ENCODE measurements at places on chromosomes 16 and 17.

DNA sequence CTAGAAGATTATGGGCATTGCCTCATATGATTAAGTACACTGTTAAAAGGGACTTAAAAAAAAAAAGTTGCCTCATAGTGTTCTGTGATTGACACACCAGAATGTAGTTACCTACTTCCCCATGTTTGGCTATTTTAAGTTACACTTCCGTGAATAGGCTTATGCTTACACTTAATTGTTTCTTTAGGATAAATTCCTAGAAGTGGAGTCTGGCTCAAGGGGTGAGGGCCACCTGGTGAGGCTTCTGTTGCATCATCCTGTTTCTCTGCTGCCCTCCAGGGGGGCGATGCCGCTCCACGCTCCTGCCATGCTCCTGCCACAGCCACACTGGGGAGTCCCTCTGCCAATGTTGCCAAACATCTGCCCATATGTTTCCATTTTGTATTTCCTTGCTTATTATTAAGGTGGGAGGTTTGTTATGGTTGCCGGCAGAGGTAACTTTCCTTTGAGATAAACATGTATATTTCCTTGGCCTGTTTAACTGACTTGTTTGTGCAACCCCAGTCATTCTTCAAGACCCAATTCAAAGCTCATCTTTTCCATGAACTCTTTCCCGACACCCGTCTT is 73.1 kb downstream of the KSR1 start:
- no peak for DNase-seq

DNA sequence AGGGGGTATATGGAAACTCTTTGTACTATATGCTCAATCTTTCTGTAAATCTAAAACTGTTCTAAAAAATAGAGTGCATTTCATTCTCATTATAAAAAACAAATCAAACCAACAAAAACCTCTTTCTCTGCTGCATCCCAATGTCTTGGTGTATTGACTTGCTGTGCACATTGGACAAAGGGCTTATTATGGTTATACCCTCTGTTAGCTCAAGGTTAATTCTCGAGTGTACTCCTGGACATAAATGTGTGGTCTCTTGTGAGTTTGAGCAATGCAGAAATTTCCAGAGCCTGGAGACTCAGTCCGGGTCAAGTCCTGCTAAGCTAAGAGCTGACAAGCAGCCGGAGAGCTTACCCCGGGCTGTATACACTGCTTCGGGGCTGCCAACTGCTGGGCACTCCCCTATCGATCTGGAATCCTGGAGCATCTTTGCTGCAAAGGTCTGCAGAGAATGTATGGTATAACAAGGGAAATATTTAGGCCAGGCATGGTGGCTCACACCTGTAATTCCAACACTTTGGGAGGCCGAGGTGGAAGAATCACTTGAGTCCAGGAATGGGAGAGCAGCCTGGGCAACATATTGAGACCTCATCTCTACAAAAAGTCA is 66.2 kb upstream of the BRD7 start:
- DNase-seq, result no peak

GRCh38 chr17:37567137-37567536 is 42.1 kb downstream of the SYNRG start:
- DNase-seq, result no peak

DNA sequence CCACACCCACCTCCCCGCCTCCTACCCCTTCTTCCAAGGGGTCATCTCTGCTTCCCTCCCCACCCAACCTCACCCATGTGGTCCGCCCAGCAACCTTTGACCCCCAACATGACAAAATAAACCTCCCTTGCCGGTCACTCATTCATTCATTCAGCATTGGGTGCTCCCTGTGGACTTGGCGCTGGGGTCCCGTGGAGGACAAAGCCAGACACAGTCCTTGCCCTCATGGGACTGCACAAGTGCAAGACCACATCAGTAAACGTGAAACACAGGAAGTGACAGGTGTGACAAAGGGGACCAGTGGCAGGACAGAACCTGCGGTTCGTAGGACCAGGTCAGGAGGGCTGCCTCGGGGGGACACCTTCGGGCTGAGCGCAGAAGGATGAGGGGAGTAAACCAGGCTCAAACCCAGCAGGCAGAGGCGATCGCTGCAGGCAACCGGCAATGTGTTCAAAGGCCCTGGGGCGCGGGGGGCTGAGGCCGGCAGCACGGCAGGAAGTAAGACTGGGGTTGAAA is 185.4 kb downstream of the SEC14L1 start:
- DNase-seq, result no peak

GRCh38 chr17:75773808-75774470 is 8.9 kb upstream of the GALK1 start:
- DNase-seq, result no peak

DNA sequence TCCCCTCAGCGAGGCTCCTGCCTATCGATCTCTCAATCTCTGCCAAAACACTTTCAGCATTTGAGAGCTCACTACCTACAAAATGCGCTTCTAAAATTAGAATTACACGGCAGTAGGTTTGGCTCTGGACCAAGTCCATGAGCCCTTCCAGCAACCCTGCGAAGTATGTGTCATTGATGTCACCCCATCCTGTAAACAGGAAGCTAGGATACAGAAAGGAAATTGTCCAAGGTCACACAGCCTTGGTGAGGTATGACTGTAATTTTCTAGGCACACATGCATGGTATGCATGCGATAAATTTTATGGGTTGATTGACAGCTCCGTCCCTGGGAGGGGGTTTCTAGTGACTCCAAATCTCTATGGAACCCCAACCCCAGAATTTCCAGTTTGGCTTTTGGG is 330.3 kb upstream of the CDH5 start:
- no peak for DNase-seq

GRCh38 chr17:81920612-81921536 is 2.9 kb upstream of the SIRT7 start:
- no peak for DNase-seq

DNA sequence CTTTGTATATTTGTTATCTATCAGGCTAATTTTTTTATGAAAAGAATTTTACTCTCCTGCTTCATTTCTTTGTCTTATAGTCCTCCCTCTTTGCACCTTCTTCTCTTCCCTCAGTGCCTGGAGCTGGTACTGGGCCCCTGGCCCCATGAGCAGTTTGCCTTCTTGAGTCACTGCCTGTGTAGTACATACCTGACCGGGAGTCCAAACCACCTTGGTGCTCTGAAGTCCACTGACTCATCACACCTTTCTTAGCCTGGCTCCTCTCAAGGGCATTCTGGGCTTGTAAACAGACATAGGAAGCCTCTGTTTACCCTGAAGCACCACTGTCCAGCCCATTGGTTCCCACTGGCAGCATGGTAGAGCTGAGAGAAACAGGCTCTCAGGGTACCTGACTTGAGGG is 11.0 kb upstream of the TACO1 start:
- no peak for DNase-seq

DNA sequence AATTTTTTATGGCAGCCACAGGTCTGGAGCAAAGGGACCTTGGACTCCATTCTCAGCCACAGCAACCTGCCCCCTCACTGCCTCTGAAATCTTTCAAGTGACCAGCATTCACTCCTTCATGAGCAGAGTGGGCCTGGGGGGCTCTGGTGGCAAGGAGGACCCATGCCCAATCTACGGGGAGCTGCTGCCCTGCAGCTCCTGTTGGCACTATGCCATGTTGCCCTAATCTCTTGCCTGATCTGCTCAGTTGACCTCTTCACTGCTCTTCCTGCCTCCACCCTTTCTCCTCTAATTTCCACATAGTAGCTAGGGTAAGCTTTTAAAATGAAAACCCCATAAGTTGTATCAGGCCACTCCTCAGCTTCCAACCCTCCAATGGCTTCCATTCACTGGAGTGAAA is 2.9 kb upstream of the PRKCB start:
- no peak for DNase-seq

- no peak for DNase-seq
Observed at GRCh38 chr17:40520991-40521453, 19.6 kb upstream of the TNS4 start.

DNA sequence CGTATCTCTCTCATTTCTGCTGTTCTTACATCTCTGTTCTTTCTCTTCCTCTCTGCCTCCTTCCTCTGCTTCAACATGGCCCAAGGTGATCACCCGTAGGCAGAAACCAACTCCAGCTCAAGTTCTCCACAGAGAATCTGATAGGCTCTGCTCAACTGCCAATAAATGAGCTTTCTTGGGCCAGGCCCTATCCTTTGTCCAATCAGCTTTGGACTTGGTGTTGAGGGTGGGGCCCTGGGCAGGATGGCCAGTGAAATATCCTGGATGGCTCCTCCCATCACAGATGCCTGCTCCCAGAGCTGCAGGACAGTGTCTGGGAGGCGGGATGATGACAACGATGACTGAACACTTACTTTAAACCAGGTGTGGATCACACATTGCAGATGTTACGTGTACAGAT is 17.4 kb upstream of the BRD7 start:
- DNase-seq, result no peak

GRCh38 chr17:8800656-8801055 is 1.5 kb upstream of the MFSD6L start:
- no peak for DNase-seq

DNA sequence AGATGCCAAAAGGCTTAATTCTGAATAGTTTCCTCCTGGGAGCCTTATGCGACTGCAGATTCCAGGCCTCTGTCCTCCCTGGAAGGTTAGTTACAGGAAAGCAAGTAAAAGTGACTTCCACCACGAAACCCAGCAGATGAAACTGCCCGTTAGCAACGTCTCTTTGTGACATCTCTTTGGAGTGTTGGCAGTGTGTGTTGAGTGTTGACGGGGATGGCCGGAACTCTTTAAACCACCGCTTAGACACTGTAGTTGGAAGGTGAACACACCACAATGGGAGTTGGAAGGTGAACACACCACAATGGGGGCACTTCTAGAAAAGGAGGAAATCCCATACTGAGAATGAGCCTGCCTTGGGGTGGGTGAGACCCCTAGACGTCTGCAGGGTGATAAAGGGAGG is 858 bp downstream of the SKAP1 start:
- DNase-seq, result no peak

- no peak for DNase-seq
Observed at GRCh38 chr17:59388069-59388556, 56.7 kb downstream of the YPEL2 start.

- DNase-seq, result no peak
Observed at GRCh38 chr16:84511831-84512230, 7.4 kb upstream of the MEAK7 start.

GRCh38 chr17:65759532-65759931 is 198.1 kb upstream of the AXIN2 start:
- DNase-seq, result no peak

GRCh38 chr16:78552106-78552675 is 452.7 kb downstream of the WWOX start:
- no peak for DNase-seq

DNA sequence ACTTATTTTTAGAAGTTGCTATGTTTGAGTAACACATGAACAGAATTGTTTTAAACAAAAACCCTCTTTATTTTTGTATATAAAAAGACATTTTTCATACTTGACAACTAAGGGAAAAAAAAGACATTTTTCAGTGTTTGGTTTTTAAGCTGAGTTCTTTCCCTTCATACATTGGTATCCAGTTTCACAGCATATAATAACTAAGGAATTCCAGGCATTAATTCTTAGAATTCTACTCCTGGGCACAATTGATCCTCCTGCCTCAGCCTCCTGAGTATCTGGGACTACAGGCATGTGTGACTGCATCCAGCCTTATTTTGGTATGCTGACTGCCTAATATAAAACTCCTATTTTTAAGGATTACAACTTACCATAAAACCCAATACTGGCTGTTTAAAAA is 8.4 kb downstream of the FBXO47 start:
- no peak for DNase-seq

- no peak for DNase-seq
Observed at GRCh38 chr16:74107795-74108610, 188.6 kb upstream of the PSMD7 start.

DNA sequence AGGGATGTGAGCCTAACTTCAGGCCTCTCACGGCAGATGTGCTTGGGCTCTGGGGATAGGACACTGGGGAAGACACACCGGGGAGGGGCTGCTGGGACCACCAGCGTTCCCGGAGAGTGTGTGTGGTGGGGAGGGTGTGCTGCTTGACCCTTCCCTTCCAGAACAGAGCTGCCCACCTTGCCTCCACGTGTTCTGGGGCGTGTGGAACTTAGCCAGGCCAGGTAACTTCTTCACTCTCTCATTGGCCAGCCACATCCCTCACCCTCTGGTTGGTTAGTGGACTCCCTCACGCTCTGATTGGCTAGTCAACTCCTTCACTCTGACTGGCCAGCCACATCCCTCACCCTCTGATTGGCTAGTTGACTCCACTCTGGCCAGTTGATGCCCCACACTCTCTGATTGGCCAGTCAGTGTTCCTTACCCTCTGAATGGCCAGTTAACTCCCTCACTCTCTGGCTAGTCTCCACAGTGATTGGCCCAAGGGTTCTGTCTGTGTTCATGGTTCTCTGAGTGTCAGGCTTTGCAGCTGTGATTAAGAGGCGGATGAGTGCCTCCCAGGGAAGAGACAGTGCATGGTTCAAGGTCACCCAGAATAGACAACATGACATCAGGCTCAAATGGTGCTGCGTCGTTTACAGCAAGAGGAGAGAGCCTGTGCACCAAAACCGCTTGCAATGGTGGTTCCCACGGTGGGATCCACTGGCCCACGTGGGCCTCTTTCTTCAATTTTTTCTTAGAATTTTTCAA is 10.0 kb downstream of the TMEM235 start:
- no peak for DNase-seq

DNA sequence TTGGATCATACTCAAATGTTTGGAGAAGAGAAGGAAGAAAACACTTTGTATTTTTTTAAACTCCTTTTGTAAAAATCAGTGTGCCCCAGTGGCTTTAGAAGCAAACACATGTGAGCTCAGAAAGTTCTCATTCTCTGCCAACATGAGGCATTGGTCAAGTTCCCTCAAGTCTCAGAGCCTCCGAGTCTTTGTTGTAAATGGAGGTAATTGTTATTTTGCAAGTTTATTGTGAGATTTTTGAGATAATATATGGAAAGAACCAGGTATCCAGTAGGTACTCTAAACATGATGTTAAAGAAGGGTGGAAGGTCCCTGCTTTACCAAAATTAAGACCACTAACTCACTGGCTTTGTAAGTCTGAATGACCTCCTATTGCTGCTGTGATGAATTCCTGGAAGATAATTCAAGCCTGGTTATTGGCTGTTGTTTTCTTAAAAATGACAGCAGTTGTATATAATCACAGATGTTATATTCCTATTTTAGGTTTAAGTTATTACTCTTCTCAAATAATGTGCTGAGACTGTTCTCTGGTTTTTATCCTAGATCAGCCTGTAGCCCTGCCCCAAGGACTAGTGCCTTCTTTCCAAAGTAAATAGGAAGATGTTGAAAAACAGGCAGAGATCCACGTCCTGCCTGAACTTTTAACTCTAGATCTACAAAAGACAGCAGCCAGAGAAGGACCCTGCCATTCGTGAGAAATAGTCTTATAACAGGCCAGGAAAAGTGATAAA is 2.4 kb downstream of the HLF start:
- DNase-seq, result no peak

- no peak for DNase-seq
Observed at GRCh38 chr16:26976873-26977272, 89.9 kb upstream of the C16orf82 start.

Data from stimulated activated CD8-positive, alpha-beta memory T cell treated with anti-CD3 and anti-CD28 coated beads, Interleukin-7, amount 100 ng/mL, for 1 hour (primary cell).